ENCODE measurements at places on chromosomes 3 and 15.

DNA sequence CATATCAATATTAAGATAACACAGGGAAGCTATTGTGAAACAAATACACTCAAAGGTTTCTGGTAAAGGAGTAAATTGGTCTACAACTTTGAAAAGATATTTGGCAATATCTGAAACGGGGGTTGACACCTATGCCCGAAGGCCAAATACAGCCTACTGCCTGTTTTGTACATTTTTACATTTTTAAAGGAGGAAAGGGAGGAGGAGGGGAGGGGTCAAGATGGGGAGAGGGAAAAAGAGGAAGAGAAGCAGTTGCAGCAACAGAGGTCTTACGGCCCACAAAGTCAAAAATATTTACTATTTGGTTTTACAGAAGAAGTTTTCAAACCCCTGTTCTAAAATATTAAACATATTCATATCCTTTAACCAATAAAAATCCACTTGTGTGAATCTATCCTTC is 94.2 kb downstream of the FMN1 start:
- DNase-seq, result no peak

DNA sequence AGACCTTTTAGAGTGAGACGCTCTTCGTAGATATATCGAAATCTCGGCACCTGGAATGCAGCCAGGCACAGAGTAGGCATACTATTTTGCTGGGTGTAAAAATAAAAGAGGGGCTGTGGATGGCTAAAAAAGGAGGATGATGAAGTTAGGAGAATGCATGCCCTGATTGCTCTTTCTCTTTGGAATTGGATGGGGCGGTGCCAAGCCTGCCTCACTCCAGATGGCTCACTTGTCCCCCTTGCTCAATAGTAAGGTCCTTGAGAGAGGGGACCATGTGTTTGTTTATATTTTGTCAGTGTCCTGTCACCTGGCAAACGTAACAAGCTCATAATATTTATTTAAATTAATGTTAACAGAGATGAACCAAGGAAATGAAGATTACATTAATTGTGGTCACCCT is 33.0 kb downstream of the SNRK start:
- no peak for DNase-seq

- no peak for DNase-seq
Observed at GRCh38 chr15:69609176-69609575, 156.6 kb downstream of the RPLP1 start.

DNA sequence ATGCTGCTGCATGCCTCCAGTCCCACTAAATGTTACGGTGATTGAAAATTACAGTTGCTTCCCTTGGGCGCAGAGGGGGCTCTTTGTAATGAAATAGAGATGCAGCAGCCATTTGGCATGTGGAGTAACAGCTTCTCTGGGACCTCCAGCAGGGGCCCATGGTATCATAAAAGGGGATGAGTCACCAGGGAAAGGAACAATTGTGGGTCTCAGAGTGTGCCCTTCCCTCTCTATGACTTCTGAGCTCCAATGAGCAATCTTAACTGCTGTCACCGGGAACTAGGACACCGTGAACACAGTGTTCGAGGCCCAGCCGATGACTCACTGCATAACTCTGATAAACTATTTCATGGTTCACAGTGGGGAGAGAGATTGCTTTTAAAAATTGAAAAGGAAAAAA is 164.8 kb upstream of the NUDT16 start:
- peak; percentile 70 for DNase-seq

DNA sequence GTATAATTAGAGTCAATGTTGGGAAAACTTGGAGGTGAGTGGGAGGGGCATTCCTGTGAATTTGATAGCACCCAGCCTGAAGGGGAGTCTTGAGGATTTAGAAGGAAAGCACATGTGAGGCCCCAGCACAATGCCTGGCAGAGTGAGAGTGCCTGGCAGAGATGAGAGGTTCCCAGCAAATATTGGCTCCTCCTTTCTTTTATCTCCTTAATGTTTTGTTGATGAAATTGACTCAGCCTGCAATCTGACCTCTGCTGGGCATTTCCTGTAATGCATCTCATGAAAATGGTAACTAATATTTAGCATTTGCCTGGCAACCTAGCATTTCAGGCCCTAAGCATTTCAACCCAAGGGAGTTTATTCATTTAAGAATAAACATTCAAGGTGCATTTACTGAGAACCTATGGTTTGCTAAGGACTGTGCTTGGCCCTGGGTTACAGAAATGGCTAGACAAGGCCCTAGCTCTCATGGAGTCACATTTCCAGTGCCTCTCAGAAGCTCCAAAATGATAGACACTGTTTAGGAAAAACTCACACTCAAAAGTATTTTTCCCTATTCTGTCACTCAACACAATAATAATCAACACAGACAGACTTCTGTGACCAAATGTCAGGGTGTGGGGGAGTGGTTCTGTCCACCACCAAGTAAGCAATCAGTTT is 19.0 kb downstream of the PDHB start:
- peak; percentile 56 for DNase-seq

GRCh38 chr3:51328206-51328605 is 56.9 kb upstream of the MANF start:
- no peak for DNase-seq

- DNase-seq, result no peak
Observed at GRCh38 chr3:124298301-124298700, 306.4 kb upstream of the ROPN1 start.

- DNase-seq, result no peak
Observed at GRCh38 chr3:125192190-125193035, 20.1 kb downstream of the SLC12A8 start.

GRCh38 chr3:135556174-135556573 is 409.4 kb upstream of the PPP2R3A start:
- DNase-seq, result no peak

DNA sequence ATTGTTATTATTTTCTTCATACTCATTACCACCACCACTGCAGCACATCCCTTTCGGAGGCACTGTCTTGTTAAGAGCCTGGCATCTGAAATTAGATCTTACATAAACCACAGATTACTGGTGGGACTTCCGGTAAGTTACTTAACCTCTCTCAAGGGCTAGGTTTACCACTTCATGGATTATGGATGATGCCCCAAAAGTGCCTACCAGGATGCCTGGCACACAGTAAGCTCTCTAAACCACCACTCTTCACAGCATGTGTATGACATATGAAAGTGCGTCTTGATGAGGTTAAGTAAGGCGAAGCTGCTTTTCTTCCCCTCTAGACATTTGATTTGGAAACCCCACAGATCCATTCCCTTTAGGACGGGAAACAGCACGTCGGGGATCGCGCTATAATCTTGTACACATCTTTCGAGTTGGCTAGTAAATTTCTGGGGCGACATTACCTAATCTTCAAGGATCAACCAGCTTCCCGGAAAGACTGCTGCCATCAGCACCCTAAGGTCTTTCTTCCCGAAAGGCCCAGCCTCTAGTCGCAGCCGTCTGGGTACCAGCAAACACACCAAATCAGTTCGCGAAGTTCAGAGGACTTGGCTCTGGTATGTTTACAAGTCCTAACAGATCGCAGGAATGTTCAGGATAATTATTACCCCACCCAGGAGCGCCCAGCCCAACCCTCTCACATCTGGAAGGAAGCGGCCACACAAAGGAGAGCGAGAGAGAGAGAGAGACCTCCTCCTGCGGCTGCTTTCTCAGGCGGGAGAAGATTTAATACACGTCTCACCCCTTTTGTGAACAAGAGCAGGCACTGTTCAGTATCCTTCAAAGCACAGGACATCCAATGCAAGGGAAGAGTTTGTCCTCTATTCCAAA is 155.1 kb upstream of the FRMD4B start:
- DNase-seq, result no peak

DNA sequence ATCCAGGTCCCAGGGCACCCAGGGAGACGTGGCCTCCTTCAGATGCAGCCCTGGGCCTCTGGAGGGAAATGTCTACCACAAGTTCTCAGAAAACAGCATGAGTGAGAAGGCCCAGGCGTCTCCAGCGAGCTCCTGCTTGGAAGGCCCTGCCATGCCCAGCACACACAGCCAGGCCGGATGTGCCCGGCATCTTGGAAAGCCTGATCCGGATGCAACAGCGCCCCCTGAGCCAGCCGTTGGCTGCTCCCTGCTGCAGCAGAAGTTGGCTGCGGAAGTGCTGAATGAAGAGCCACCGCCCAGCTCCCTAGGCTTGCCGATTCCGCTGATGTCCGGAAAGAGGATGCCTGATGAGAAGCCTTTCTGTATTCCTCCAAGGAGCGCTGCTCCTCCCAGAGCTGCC is 856 bp downstream of the NPAP1 start:
- no peak for DNase-seq

GRCh38 chr3:10289787-10290355 is 2.9 kb downstream of the GHRL start:
- DNase-seq, result no peak

GRCh38 chr3:67557848-67558355 is 96.5 kb downstream of the SUCLG2 start:
- DNase-seq, result no peak

DNA sequence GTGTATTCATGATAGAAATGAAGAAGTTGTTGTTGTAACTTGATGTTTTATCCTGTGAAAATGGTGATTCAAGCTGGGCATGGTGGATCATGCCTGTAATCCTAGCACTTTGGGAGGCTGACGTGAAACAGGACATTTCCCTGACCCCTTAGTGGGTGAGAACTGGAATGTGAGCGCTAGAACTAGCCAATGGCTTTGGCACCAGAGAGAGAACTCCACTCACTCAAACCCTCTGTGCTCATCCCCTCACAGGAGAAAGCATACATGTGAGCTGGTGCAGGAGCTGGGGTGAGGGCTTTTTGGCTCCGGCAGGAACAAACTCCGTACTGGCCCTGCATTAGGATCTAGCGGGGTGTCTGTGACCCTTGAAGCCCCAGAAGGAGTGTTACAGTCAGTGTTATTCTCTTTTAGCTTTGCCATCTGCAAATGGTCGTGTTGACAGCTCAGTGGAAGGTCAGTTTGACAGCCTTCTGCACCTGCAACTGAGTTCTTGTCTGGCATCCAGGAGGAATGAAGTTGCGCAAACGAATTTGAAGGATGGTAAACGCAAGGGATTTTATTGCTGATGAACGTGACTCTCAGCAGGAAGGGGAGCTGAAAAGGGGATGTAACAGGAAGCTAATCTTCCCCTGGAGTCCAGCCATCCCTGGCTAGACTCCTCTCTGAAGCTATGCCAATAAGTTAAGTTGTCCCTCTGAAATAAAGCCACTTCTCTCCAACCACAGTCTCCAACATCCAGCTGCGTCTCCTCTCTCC is 1016.6 kb upstream of the CADM2 start:
- DNase-seq, result no peak

- DNase-seq, result no peak
Observed at GRCh38 chr3:22671848-22672247, 531.3 kb upstream of the UBE2E2 start.

- DNase-seq, result no peak
Observed at GRCh38 chr3:64138656-64139375, 86.5 kb downstream of the PRICKLE2 start.

DNA sequence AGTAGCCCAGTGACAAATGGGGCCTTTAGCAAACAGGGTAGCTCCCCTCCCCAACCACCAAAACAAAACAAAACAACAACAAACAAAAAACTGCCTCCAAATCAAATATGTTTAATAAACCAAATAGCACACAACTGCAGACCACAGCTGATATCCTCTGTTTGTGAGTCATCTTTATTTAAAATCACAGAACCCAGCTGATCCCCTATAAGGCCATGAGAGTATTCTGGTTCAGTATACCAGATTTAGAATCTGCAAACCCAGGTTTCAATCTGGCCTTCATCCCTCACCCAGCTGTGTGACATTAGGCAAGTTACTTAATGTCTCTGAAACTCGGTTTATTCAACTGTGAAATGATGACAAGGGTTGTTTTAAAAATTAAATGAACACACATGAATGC is 124.5 kb downstream of the SUCLG2 start:
- no peak for DNase-seq

- no peak for DNase-seq
Observed at GRCh38 chr3:55746808-55747413, 259.8 kb upstream of the WNT5A start.

- DNase-seq, result no peak
Observed at GRCh38 chr15:31031471-31032067, 40.1 kb upstream of the MTMR10 start.

DNA sequence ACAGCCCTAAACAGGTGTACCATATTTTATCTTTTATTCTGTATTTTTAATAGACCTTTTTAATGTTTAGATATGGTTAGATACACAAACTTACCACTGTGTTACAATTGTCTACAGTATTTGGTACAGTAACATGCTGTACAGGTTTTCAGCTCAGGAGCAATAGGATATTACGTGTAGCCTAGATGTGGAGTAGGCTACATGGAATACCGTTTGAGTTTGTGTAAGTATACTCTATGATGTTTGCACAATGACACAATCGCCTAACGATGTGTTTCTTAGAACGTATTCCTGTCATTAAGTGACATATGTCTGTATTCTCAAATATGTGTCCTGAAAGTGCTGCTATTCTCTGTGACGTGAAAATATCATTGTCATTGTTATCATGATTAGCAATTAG is 62.6 kb downstream of the MFSD1 start:
- DNase-seq, result no peak

GRCh38 chr3:104886220-104886995 is 480.3 kb upstream of the ALCAM start:
- no peak for DNase-seq

DNA sequence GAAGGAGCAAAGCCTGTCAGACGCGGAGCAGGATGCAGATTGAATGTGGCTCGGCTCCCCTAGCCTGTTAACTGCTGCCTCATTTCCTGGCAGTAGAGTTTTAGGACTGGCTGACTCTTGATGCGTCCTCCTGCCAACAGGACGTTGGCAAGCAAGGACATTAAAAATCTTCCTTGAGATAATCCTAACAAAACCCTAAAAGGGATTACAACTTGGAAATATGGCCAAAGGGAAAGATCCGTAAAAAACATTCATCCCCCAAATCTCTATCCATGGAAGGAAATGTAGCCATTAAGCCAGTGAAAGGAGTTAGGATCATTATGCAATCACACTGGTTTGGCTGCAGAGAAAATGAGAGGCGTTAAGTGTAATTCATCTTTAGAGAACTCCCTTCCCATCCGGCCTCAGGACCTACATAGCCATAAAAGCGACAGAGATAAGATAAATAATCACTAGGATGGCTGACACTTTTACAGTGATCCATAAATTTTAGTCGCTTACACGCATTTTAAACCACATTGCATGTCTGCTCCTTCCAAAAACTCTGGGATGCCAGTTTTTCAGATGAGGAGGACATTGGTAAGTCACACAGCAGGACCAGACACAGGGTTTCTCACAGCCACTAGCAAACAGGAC is 44.5 kb upstream of the C3orf80 start:
- DNase-seq, result no peak

- no peak for DNase-seq
Observed at GRCh38 chr3:44392489-44392888, 53.9 kb downstream of the TCAIM start.

- no peak for DNase-seq
Observed at GRCh38 chr3:45552794-45553371, 41.7 kb upstream of the LIMD1 start.

GRCh38 chr3:112808136-112808535 is 38.5 kb downstream of the CD200R1L start:
- no peak for DNase-seq

DNA sequence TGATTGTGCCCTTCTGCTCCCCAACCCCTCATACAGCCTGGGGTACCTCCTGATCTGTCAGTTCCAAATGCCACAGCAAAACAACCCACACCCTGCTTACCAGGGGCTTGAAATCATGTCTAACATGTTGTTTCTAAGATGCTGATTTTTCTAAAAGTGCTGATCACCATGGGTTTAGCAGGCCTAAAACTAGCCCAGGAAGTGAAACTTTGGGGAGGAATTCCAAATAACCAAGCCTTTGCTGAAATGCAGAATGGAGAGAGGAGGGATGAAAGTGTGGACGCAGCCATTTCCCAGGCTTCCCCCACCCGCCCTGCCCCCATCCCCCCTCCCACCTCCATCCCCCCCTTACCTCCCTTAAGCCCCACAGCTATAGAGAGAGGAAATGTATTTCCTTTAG is 2.0 kb upstream of the HRH1 start:
- no peak for DNase-seq

Data from T1000 (cell line).